ENCODE measurements at places on chromosomes 13 and 19.
A peak's percentile ranks its signal among the peaks of the same experiment; 100 is the strongest.

DNA sequence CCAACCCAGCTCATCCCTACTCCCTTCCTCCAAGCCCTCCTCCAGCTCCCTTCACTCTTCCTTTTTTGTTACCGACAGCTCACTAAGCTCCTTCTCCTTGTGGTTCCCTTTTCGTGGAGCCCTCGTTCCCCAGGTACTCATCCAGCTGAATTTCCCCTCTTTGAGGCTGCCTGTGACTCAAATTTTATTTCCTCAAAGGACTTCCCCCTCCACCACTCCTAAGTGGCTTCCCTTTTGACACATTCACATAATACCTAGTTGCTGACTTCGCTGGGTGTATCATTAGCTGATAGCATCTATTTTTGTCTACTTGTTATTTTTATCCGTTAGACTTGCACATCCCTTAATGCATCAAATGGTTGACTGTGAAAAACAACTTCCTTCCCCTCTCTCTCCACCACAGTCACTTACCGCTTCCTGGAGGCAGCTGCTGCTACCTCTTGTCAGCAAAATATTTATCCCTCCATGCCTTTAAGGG, 14.5 kb downstream of the FFAR2 start:
- DNase-seq = no peak

- DNase-seq = peak; percentile 80
Observed at GRCh38 chr13:29991343-29991742, 140.9 kb upstream of the UBL3 start.

DNA sequence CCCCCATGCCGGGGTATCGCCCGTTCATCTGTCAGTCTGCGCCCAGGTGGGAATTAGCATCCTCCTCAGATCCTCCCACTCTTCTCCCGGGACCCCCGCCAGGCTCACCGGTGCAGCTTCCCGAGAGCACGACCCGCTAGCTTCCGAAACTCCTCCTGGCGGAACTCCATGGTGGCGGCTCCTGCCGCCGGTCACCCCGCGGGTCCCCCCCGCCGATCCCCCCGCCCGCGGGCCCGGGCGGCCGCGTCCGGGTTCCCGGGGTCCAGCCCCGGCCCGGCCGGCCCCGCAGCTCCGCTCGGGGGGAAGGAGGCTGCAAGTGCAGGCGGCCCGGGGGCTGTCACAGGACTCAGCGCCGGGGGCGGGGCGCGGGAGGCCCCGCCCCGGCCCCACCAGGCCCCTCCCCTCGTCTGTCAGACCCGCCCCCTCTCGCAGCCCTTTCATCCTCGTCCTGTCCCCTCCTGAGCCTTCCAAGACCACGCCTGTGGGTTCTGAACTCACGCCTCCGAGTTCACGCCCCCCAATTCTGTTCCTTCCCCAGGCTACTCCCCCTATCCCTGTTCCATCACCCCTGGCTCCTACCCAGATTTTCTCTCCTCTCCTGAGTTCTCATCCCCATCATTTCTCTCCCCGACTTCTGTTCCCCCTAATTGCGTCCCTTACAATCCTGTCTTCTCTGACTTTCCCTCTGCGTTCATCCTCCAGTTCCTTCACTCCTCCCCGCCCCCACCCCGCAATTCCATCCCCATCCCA, at the start of gene SLC17A7:
SLC17A7 (minus strand) TSS at position 318 of the 750 bp plus-strand sequence; CDS start at position 170, 148 bp downstream.
- no peak for DNase-seq

- peak; percentile 72 for DNase-seq
Observed at GRCh38 chr13:99969919-99970650, 1.5 kb downstream of the ZIC5 start.

- DNase-seq = peak; percentile 39
Observed at GRCh38 chr13:30341815-30342570, 34.6 kb upstream of the KATNAL1 start.

GRCh38 chr19:1774989-1775772, 21.9 kb downstream of the ONECUT3 start:
- DNase-seq = peak; percentile 20

DNA sequence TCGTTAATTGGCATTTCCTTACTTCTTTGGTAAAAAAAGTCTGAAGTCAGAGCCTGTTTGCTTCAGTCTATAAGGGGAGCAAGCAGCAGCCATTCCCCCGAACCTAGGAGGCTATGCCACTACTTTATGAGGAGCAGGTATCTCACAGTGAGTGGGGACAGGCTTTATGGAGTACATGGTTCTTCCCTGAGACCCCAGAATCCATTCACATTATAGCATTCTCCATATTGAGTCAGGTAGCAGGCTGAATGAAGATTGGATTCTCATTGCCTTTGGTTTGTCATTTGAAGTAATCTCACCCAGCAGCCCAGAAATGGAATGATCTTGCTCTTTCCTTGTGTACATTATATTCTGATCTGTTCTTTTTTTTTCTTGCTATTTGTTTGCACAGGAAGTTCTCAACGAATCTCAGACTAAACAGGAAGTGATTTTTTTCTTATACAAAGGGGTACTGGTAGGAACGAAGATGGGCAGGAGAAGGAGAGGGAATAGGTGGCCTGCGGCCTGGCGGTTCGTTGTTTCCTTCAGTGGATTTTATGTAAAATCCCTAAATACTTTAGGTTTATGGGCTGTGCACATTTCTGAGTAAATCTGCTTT, 74.4 kb downstream of the ARHGAP35 start:
- DNase-seq = no peak

DNA sequence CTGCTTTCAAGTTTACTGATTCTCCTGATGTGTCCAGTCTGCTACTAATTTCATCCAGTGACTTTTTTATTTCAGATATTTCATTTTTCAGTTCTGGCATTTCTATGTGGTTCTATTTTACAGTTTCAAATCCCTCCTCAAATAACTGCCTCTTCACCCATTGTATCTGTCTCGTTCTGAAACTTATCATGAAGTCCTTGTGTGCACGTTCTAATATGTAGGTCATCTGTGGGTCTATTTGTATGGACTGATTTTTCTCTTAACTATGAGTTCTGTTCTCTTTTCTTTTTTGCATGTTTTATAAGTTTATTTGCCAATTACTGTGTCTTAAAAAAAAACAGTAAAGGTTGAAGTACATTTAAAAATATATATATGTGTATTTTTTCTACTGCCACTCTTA, 43.3 kb downstream of the KCNC3 start:
- DNase-seq = no peak

GRCh38 chr19:57103573-57104277, 16.1 kb upstream of the USP29 start:
- DNase-seq = peak; percentile 80

- DNase-seq = no peak
Observed at GRCh38 chr13:74850893-74851292, 631.1 kb downstream of the TBC1D4 start.

DNA sequence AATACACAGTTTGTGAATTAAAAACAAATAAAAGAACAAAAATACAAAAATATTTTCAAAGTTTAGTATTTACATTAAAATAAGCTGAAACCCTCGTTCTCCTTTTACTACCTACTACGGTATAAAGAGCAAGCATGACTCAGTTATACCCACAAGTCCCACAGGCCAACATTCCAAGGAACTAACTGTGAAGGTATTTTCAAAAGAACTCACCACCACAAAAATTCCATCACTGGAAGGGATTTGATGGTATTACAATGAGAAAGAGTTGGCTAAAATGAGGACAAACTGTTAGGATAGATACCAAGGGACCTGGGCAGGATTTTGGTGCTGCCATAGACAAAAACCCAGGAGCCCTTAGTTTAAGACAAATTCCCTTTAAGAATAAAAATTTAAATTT, 122.7 kb downstream of the TBC1D4 start:
- peak; percentile 71 for DNase-seq

DNA sequence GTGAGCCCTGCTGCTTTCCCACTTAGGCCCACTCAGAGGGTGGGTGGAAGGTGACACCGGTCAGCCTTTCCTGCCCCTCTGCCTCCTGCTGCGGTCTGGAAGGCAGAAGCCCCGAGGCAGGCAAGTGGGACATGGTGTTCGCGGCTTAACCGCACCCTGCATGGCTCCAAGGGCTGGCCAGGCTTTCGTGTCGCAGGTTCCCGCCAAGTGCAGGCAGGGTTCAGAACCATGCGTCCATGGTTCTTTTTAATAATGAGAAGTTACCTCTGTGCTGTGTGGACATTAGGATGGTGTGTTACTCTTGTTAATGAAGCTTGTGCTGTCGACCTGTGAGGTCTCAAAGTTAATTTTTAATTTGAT, 986 bp downstream of the DGKH start:
- no peak for DNase-seq

DNA sequence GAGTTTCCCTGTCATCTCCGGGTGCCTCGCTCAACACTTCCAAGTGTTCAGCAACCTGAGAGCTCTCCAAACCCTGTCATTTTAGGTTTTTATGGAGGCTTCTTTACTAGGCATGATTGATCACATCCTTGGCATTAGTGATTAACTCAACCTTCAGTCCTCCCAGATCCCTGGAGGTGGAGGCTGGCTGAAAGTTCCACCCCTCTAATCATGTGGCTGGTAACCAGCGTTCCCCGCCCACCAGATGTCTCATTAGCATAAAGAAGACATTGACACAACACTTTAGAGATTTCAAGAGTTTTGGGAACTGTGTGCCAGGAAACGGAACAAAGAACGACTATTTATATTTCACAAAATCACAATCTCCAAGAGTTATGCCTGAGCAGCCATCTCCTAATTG, 71.1 kb upstream of the RGCC start:
- DNase-seq = no peak

- no peak for DNase-seq
Observed at GRCh38 chr13:79987761-79988160, 353.2 kb downstream of the SPRY2 start.

- DNase-seq = peak; percentile 31
Observed at GRCh38 chr19:15297416-15298224, 34.7 kb downstream of the BRD4 start.

DNA sequence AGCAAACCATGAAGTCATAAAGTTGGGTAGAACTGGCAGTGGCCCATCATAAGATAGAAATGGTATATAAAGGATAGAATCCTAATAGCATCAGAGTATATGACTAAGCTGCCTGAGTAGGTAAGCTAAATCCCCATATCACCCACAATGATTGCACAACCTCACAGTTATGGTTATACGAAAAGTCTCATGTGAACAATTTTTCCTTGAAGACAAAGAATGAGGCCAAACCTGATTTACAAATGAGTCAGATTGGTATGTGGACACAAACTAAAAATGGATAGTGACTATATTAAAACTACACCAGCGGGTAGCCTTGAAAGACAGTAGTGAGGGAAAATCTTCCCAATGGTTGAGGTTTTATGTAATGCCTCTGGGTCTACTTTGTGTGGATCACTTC, 40.9 kb upstream of the UFM1 start:
- no peak for DNase-seq

GRCh38 chr19:45900738-45901431, 1.5 kb downstream of the MYPOP start:
- peak; percentile 35 for DNase-seq

DNA sequence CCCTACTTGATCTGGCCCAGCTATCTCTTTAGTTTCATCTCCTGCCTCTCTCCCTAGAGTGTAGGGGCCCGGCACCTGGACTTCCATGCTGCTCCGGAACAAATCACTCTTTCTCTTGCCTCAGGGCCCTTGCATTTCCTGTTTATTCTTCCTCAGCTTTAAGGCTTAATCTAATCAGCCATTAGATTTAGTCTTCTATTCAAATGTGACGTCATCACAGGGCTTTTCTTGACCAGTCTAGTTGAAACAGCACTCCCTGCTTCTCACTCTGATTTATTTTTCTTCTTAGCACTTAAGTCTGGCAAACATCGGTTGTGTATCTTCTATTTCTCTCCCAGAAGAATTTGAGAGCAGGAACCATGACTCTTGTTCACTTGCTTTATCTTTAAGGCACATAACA, 564.1 kb downstream of the EFNB2 start:
- no peak for DNase-seq

- DNase-seq = no peak
Observed at GRCh38 chr13:24183741-24184182, 23.2 kb downstream of the SPATA13 start.

- DNase-seq = no peak
Observed at GRCh38 chr13:102323505-102323904, 78.3 kb downstream of the FGF14 start.

GRCh38 chr13:42762917-42763316, 18.5 kb upstream of the FAM216B start:
- peak; percentile 83 for DNase-seq

GRCh38 chr13:28741084-28741491, 22.3 kb upstream of the SLC46A3 start:
- peak; percentile 10 for DNase-seq

- DNase-seq = no peak
Observed at GRCh38 chr19:11451871-11452619, 16.6 kb downstream of the PRKCSH start.

- DNase-seq = peak; percentile 79
Observed at GRCh38 chr19:19406878-19407632, 1.6 kb downstream of the GATAD2A start.

GRCh38 chr13:53158201-53158600, 129.6 kb downstream of the OLFM4 start:
- no peak for DNase-seq

GRCh38 chr19:46065486-46066071, 24.8 kb upstream of the IGFL4 start:
- no peak for DNase-seq

Data from RKO (cell line).